ENCODE measurements at places on chromosomes 2 and 18. TPM values are rescaled to one million over a fixed set of nuclear protein-coding genes. Genes with fewer than 3 reads are reported as not detected.

The EVX2 gene
- polyA plus RNA-seq = not detected

- no peak for DNase-seq
Measured at GRCh38 chr18:70822117-70822516, 533.3 kb downstream of the SOCS6 start.

The PCARE gene
- 0.01 TPM for polyA plus RNA-seq

- DNase-seq = no peak
Measured at GRCh38 chr2:150639383-150639782, 151.9 kb upstream of the RND3 start.

The SPC25 gene
- polyA plus RNA-seq = 7.4 TPM

- no peak for DNase-seq
Measured at GRCh38 chr2:210663631-210664089, 107.3 kb downstream of the CPS1 start.
